ENCODE measurements at places on chromosomes 12 and 14.

DNA sequence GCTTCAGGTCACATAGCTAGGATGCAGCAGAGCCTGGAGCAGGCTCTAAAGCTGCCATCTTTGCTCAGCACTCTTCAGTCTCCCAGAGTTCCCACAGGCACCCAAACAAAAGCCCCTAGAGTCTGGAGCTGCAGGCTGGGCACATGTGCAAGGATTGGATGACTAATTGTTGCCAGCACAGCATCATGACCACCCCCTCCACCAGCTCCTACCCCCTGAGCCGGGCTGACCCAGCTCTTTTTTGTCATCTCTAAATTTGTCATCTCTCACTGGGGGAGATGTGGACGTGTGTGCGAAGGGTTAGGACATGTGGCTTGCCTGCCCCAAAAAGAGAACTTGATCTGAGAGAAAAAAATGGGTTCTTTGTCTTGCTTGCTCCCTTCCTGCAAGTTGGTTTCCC is 4.3 kb upstream of the MMP19 start:
- DNase-seq = no peak

- no peak for DNase-seq
These were observed 257.3 kb upstream of the PLEKHG7 start for GRCh38 chr12:92445253-92446082.

- peak; percentile 29 for DNase-seq
These were observed at the start of gene FAM234B for GRCh38 chr12:13044002-13044905. Gene FAM234B, plus strand, starts transcription at chr12:13044381. Its CDS starts 23 bp downstream, at chr12:13044404.

DNA sequence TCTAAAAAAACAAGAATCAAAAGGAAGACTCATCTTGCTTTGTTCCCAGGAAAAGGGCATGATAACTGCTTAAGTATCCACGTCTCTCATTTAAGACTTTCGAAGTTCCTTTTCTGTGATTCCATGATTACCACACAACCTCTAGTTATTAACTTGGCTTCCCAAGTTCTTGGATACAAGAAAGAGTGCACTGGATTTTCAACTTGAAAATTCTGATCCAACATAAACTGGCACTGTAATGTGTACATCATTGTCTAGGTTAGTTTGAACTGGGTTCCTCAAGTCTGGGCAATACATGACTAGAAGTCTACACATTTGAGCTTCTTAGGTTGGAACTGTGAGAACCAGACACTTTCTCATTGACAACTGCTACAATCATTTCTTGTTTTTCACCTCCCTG is 1.6 kb downstream of the KLHL28 start:
- no peak for DNase-seq

DNA sequence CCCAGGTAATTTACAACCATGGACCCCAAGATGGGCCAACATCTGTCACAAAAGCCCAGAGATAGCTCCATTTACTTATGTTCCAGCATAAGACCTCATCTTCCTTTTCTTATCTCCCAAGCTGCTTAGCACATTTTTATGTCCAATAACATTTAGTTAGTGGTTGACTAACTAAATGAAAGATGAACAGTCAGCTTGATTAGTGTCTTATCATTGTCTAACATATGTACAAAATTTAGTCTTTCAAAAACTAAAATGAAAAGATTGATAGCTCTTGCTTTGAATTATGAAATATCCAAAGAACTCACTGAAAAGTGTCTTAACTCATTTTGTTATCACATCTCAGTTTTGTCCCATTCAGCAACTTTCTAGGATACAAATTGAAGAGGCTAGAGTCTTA is 163.1 kb upstream of the EGLN3 start:
- no peak for DNase-seq

- DNase-seq = no peak
These were observed 53.1 kb upstream of the DDX11 start for GRCh38 chr12:31020385-31021166.

DNA sequence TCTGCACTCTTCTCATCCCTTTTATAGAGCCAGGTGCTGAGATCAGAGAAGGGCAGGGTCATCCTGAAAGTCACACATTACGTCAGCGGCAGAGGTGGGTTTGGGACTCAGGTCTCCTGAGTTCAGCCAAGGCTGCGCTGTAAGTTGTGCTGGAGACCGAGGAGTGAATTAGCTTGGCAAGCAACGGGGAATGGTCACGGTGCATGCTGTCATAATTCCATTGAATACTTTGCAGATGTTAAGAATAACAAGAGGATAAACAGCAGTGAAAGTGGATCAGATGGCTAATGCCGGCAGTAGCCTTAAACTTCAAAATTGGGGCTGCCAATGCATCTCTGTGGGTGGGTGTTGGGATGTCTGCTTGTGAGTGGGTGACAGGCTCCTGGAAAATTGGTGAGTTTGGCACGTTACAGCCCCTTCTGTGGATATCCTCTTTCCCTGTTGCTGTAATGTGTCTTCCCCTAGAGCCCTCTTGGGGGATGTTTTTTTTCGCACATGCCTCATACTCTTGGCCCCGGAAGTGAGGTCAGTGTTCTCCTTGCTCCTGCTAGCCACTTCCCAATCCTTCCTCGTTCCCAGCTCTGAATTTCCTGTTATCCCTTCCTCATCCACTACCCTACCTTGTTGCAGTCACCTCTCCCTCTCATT is 287.1 kb upstream of the SRRM4 start:
- no peak for DNase-seq

DNA sequence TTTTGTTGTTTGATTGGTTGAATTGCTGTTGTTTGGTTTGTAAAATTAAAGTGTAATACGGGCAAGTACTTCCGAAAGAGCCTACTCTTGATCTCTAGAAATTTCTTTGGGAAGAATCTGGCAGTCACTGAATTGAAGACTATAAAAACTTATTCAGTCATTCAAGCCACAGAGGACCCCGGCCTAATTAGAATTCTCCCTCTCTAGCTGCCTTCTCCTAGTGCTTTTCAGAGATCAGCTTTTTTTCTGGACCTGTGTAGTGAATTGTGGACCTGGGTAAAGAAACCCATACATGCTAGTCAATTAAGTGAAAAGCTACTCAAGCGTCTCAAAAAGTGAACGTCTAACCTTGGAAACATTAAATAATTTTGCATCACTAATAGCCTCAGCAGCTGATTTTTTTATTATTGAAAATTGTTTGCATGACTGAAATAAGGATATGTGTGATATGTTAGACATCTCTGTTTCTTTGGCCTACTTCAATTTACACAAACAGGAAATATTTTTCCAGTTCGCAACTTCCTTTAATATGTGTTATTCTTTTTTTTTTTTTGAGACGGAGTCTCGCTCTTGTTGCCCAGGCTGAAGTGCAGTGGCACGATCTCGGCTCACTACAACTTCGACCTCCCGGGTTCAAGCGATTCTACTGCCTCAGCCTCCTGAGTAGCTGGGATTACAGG is 27.2 kb downstream of the EFCAB11 start:
- no peak for DNase-seq

DNA sequence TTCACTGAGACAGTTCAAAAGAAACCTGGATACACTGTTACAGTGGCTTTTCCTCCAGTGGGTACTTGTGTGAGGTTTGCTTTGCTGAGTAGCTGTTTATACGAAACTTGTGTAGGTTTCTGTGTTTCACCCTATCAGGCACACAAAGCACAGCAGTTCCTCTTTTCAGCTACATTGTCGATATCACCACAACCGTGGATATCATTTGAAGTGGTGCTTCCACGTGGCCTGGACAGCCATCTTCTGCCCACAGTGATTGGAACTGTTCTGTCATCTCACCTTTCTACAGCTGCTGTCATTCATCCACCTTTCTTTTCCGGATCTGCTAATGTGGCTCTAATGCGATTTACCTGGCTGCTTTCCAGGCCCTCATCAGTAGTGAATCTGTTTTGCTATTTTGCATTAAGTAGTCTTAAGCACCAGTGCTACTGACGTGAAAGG is 368.8 kb downstream of the SYT1 start:
- no peak for DNase-seq

DNA sequence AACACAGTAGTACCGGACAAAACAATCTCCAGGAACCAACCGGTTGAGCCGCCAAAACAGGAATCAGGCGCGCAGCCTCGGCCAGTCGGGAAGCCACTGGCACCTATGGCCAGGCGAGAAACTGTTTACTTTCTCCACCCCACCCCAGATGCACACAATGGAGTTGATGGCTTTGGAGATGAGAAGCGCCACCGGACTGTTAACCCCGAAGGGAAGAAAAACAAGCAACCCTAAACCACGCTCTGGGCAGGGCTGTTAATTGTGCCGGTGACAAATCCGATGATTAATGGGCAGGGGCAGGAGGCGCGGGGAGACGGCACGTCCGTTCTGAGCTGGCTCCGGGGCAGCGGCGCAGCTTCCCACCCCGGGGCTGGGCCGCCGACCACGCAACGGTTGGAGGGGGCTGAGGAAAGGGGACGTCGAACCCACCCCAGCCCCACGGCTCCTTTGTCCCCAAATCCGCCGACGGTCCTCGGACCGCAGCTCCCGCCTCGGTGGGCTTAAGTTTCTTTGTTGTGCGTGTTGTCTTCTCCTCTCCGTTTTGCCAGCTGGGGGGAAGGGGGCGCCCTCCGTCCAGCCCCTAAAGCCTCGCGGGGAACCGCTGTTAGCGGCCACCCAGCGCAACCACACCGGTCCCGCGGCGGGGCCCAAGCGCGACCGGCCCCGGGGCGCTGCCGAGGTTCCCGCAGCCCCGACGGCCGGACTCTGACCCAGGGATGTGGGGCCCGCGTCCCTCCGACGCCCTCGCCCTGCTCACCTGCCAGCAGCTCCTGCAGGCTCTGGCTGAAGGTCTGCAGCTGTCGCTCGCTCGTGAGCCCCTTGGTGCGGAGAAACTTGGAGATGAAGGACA is 790 bp downstream of the BTG1 start:
- peak; percentile 83 for DNase-seq

DNA sequence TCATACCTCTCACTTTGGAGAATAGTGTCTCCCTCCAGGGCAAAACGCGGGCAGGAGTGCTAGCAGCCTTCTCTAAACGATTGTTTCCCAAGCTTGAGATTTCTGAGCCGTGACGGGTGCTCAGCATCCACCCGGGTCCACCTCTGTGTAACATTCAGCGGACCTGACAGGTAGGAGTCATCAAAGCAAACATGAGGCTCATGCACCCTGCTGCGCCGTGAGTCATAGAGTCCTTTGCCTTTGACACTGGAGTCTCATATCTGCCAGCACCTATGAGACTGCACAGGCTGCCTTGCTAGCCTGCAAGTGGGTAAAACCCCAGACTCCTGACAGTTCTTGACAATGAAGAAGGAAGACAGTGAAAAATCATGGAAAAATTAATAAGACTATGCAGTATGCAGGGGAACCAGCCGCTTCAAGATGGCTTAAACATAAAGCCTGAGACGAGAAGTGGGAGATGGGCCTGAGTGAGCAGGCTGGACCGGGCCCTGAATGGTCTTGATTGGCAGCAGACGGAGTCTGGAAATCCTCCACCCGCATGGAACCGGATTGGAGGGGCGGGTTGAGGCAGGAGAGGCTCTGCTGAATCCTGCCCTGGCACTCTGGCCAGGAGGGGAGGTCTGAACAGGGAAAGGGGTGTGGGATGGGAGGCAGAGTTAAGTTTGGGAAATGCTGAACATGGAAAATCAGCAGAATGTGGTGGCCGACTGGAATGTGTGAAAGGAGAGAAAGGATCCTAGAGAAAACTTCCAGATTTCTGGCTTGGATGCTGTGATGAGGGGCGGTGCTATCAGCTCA is 54.2 kb downstream of the LGMN start:
- DNase-seq = peak; percentile 45

DNA sequence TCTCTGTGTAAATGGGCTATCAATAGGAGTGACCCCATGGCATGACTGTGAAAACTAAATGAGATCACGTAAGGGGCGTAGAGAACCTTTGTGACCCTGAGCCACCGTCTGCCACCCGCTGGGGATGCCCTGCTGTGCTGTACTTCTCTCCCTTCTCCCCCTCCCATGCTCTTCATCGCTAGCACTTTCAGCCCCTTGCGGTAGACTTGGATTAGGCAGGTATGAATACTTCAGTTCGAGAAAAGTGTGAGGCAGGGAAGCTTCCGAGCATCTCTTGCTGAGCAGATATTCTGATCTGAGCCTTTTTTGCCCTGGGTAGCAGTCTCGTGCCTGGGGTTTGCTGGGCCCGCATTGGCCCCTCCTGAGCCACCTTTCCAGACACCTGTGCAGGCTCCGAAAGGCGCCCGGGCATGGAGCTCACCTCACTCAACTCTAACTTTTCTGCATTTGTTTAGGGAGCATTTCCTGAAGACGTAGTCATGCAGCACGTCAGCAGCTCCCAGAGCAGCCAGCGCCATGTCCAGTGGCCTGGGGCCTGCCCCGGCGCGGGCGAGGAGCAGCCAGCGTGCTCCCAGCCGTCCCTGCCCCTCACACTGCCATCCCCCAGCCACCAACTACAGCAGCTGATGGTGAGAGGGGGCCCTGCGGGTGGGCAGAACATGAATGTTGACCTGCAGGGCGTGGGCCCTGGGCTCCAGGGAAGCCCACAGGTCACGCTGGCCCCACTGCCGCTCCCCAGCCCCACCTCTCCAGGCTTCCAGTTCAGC is 40.4 kb downstream of the DDX51 start:
- no peak for DNase-seq

- DNase-seq = no peak
These were observed 40.1 kb downstream of the WASHC3 start for GRCh38 chr12:102021540-102022246.

- DNase-seq = no peak
These were observed 18.0 kb upstream of the DYRK2 start for GRCh38 chr12:67630373-67631088.

- DNase-seq = no peak
These were observed 51.3 kb downstream of the SLC6A12 start for GRCh38 chr12:162467-163307.

GRCh38 chr14:76909266-76909665 is 83.1 kb downstream of the LRRC74A start:
- DNase-seq = no peak

DNA sequence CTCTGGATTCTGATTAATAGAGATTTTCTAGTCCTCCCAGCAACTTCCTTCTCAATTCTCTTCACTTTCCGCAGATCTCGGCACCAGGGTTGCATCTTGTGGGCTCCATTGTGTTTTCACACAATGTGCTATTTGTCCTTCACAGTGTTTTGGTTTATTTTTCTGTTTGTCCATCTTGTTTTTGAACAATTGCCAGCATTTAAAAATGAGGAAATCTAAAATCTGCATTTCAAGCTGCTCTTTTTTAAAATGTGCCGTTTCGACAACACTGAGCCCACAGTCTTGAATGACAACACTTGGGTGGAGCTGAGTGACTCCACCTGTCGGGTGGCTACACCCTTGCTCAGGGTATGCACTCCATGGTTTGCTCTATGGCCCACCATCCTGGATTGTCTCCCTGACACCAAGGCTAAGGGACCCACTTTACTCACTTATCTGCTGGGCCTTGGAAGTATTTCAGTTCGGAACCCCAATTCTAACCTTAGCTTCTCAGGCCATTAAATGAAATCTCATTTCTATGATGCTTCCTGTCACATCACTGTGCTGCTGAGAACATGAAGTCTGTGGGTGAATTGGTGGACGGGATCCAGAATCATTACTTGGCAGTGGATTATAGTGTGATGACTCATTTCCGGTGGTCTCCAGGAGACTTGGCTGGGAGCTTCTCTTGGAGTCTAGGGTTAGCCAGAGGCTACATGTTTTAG is 3.4 kb upstream of the MYRFL start:
- no peak for DNase-seq

- peak; percentile 92 for DNase-seq
These were observed at the start of gene COPS7A for GRCh38 chr12:6723607-6724408. Gene COPS7A, plus strand, starts transcription at chr12:6724046. Its CDS starts 611 bp downstream, at chr12:6724657.

All from NCI-H460 (cell line).